Heart left ventricle (tissue), 16 donors: ENCODE measurements at places on chromosomes 11 and 22. TPM values are rescaled to one million over a fixed set of nuclear protein-coding genes. Genes with fewer than 3 reads are reported as not detected.
A peak's percentile ranks its signal among the peaks of the same experiment; 100 is the strongest.

GRCh38 chr22:38948181-38948940, 9.0 kb upstream of the APOBEC3A start:
- DNase-seq: no peak

MAP6 gene
- polyA plus RNA-seq: 2.0 TPM

DNA sequence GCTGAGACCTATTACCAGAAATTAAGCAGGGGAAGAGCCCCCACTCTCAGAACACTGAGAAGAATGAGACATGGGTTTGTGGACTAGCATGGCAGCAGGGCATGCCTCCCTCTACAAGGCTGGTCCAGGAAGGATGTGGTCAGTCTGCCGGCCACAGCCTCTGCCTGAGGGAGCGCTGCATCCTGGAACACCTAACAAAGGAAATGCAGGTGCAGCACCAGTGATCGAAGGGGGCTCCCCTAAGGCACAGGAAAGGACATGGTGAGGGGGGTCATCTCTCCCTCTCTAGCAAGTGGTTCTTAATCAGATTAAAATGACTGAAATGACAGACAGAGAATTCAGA, 40.6 kb upstream of the ARL14EP start:
- no peak for DNase-seq

DNA sequence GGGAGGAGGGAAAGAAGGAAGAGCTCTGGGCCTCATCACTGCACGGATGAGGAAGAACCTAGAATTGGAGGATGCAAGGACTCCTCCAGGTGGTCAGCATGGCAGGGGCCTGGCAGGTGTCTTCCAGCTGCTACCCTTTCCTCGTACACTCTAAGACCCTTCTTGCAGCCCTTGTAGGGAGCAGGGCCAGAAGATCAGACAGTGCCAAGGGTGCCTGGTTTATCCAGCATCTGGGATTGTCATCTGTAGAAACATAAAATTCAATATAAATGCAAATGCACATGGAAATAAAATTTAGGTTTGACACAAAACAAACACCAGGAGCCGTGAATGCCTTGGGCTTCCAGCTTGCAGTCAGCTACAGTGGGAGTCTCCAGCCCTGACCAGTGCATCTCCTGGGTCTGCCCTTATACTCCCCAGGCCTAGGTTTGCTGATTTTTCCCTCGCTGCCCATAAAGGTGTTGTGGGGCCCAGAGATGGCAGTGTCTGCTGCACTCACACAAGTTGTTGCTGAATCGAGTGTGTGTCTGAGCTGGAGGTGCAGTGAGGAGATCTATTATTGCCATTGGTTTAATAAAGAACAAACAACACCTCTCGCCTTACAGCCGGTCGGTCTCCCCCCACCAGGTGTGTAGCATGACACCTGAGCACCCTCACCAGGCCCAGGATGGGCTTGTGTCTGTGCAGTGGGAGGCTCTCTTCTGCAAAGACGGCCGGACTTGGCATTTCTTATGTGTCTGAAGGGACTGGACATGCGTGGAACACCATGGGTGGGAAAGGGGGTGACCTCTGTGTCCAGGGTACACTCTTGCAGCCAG, 87.1 kb downstream of the BCR start:
- no peak for DNase-seq

DNA sequence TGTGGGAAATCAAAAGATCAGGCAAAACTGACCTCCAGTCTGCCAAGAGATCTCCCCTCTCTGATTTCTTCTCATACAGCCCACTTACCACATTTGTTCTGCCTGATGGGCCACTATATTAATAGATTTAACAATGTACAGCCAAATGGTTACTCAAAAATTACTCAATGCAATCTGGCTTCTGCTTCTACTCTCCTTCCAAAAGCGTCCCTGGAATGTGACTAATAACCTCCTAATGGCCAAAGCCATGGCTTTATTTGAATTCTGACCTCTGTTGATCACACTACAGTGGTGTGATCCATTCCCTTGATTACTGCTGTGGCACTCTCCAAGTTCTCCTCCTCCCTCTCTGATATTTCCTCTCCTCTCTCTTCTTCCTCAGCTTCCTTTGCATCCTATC, 86.2 kb downstream of the MPPED2 start:
- DNase-seq: no peak

DNA sequence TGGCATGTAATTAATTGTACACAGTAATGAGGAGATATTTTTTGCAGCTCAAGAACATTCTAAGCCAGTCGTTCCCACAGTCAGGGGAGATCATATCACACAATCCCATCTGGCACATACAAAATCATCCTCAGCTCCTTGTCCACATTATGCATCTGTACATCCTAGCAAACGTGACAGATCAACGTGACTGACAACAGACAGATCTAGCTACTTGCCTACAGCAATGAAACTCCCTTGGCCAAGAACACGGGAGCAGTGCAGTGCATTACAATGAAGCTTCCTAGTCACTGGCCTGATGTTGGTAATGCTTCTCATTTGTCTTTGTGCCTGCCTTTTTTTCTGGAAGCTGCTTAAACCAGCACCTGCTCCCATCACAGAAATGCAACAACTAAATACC, 24.5 kb upstream of the GUCY1A2 start:
- DNase-seq: no peak

DNA sequence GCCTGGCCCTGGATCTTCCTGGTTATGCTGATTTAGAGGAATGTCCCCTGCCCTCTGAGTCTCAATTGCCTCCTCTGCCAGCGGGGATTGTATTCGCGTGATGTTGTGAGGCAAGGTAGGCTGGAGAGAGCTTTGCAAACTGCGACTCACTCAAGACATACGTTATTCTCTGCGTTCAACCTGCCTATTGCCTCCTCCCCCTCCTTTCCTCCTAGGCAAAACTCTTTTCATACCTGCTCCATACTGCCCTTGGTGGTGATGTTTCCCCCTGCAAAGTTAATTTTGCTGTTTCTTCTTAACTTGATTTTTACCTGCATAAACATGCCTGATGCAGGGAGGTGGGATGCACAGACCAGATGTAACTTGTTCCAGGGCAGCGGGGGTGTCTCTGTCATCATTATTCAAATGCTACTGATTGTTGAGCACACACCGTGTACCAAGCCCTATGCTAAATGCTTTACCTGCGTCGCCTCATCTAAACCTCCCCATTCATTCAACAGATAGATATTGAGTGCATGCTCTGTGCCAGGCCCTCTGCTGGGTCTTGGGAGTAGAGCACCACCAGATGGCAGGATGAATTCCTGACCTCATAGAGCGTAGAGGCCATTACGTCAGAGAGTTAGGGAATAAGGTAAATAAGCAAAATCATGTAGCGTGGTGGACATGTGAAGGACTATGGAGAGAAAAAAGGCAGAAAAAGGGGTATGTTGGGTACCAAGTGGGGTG, 29.0 kb downstream of the SGSM1 start:
- no peak for DNase-seq

CACNA1I gene
- polyA plus RNA-seq: 0.04 TPM

DNA sequence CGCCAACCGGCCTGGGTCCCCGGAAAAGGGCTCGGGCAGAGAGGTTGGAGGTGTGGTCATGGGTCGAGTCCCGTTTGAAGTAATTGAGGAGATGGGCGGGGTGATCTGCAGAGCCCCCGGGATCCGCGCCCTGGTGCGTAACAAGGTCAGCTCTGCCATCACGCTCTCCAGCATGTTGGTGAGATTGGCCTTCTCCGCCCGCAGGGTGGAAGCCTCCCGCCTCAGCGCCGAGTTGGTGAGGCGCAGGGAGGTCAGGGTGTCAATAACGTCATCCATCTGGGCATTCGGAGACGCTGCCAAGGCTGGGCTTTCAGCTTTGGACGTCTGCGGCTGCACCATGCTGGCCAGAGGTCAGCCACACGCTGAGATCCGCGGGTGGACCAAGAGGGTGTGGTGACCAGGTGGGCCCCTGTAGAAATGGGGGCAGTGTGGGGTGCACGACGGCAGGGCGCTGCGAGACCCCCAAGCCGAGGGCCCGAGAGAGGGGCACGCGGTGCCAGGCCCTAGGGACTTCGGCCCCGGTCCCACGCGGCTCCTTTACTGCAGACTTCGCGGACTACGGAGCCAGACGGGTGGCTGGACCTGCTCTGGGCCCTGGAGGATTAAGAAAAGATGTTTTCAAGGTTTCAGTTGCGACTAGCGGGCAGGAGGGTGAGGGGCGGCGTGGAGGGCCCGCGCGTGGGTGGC, 672 bp downstream of the RTL6 start:
- peak; percentile 64 for DNase-seq

PLXNB2 gene
- 40.3 TPM for polyA plus RNA-seq

HTR3A gene
- polyA plus RNA-seq: 0.15 TPM

NELL1 gene
- polyA plus RNA-seq: not detected

GRCh38 chr11:21554284-21554683, 638.6 kb upstream of the ANO5 start:
- no peak for DNase-seq

- DNase-seq: no peak
These were observed 19.9 kb upstream of the NCR3LG1 start for GRCh38 chr11:17331669-17332068.

DNA sequence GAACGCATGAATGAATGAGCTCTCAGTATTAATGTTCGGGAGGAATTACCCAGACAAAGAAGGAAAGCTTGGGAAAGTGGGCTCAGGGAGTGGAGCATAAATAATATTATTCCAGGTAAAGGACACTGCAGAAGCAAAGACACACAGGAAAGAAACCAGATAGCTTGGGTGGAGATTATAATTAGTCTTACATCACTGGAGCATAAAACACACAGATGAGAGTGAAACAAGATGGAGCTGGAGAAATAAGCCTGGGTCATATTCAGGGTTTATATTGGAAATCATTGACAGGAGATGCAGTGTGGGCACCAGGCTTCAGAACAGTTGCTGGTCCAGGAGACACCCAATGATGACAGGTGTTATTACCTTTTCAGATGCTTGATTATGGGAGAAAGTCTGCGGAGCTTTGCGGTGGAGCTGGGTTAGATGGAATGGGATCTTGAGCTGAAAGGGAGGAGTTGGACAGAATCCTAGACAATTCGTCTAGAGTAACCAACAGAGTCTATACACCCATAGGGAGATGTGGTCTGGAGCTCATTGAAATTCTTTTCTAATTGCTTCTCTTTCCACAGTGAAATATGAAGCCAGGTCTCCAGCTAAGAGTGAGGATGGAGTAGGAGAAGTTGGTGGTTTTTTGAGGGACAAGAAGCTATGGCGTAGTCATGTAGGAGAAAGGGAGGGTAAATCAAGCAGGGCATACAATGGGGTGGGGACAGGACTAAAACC, 227.2 kb downstream of the FAM76B start:
- no peak for DNase-seq

OR51B4 gene
- polyA plus RNA-seq: not detected
